HAP-1 (cell line): ENCODE measurements at places on chromosomes 6 and 20.
A peak's percentile ranks its signal among the peaks of the same experiment; 100 is the strongest.

DNA sequence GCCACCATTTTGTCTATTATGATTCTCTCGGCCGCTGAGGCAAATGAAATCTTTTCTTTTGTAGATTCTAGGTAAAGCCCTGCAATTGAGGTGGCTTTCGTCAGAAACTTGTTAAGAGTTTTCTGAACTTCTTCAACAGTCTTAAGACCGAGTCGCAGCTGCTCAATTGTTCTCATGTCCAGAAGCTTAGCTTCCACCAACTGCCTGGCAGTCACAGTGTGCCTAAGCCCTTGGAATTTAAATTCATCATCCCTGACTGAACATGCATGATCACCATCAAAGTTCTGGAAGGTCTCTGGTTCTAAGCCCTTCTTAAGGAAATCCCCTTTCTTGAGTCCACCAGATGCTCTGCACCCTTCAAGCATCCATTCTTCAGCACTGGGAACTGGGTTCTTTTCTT lies 25.7 kb downstream of the DST start:
- no peak for DNase-seq

- no peak for DNase-seq
These were observed 152.4 kb downstream of the BMP2 start for GRCh38 chr20:6919792-6920468.

DNA sequence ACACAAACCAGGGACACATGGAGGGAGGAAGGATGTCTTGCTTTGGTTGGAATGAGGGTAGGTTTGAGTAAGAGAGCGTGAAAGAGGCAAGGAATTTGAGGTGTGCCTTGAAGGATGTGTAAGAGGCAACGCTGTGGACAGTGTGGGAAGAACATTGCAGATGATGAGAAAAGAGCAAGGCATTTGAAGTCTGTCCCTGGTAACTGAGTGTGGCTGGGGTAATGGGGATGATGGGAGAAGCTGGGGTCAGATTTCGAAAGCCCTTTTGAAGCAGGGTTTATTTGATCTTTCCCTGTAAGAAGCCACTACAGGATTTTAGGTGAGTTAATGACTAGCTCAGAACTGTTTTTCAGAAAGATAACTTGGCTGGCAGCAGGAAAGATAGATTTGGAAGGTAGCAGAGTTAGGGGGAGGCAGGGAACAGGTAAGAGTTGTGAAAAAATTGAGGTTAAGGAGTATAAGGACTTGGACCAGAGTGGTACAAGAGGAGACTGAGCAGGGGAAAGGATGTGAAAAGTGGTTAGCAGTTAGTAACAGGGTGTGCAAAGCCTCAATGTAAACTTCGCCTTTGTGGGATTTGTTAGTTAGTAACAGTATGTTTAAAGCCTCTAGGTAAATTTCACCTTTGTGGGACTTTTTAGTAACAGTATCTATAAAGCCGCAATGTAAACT lies 17.7 kb downstream of the UTRN start:
- no peak for DNase-seq

DNA sequence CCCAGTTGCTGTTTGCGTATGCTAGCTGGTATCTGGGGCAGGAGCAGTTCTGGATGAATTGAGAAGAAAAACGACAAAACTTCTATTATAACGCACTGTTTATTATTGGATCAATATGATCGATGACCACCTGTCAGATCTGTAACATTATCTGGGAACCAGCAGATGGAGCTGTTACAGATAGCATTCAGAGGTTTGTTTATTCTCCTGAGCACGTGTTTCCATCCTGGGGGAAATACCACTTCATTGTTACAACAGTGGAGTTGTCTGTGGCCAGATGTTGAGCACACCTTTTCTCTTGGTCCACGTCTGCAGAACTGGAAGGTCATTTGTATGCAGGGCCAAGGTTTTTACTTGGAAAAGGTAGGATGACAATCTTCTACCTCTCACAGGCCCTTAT lies 16.0 kb upstream of the NKX2-2 start:
- no peak for DNase-seq

GRCh38 chr6:18609715-18610114 lies 222.6 kb downstream of the RNF144B start:
- DNase-seq, result no peak

GRCh38 chr6:12298017-12298978 lies 8.1 kb downstream of the EDN1 start:
- DNase-seq, result no peak

DNA sequence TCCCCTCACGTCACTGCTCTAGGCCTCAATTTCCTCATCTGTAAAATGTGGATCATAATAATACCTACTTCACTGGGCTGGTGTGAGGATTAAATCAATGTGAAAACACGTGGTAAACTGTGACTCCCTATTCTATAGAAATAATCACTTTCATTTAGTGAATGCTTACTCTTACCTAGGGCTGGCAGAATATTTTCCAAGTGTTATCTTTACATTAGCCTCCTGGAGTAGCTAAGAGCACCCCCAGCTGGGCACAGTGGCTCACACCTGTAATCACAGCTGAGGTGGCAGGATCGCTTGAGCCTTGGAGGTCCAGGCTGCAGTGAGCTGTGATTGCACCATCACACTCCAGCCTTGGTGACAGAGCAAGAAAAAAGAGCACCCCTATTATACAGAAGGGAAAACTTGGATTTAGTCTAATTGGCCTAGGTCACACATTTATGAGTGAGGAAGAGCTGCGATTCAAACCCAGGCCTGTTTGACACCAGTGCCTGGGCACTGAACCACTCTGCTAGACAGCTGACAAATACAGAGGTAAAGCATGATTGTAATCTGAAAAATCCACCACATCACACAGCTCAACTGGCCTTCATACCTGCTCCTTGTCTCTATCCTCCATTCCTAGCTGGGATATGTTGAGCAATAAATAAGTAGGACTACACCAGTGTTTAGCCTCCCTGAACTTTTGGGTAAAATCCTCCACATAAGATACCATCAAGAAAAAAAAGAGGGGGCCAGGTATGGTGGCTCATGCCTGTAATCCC lies 1.4 kb upstream of the SNTA1 start:
- DNase-seq, result no peak

- DNase-seq, result no peak
These were observed 39.8 kb upstream of the CDH22 start for GRCh38 chr20:46347841-46348803.

GRCh38 chr6:13395272-13396237 lies 67.2 kb upstream of the TBC1D7 start:
- peak; percentile 54 for DNase-seq

GRCh38 chr6:14734052-14734415 lies 511.8 kb upstream of the JARID2 start:
- no peak for DNase-seq

DNA sequence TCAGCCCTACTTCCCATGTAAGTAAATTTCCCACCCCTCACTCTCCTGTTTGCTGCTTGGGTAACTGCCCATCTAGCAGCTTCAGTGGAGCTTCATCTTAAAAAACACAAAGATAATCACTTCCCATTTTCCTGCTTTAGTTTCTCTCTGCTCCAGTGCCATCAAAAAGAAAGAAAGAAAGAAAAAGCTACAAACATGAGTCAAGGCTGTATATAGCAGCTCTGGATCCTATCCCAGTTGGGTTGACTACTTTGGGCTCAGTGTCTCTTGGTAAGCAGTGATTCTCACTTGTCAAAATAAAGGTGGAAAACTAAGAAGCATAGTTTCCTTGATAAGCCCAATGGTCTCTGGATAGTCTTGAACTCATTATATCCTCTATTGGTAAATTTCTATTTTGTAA lies 48.7 kb upstream of the SRPK1 start:
- DNase-seq, result no peak

DNA sequence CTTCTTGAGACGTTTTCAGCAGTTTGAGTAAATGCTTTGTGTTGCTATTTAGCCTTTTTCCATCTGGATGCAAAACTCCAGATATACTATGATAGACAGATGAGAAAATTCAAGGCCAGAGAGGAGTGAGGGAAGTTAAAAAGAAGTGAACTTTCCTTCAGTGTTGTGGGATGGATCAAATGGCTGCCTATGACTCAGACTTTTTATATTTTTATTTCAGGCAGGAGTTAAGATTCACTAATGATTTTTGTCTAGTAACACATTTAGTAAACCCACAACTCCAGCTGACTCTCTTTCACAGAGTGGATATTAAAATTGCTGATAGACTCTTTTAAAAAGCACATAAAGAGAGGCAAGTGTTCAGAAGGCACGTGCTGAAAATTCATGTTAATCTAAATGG lies 23.2 kb upstream of the PTCHD4 start:
- DNase-seq, result no peak

GRCh38 chr6:105077596-105078385 lies 102.0 kb downstream of the POPDC3 start:
- DNase-seq, result peak; percentile 49

DNA sequence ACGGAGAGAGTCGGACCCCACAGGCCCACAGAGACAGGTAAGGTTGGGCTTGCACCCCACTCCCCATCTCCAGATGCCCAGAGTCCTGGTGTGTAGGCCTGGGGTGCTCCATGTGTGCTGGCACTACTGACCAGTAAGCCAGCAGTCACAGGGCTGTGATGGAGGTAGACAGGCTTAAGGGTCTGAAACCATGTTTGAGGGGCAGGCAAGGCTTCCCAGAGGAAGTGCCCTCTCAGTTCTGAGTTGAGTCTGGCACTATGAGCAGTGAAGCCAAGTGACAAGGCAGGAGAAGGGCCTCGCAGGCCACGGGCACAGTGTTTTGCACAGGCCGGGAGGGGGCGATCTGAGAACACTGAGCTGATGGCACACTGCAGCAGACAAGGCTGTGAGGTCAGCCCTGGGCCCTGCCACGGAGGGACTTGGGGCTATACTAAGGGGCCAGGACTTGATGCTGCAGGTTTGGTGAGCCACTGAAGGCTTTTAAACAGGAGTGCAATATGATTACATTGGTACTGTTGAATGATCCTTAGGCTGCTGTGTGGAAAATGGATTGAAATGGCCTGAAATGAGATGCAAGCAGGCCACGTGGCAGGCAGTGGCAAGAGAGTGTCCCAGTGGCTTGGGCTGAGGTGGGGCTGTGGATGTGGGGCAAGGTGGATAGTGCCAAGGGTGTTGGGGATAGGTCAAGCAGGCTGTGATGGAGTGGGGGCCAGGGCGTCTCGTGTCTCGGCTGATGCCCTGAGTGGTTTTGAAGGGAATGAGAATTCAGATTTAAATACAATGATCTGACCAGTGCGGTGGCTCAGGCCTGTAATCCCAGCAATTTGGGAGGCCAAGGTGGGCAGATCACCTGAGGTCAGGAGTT lies 20.3 kb downstream of the TTBK1 start:
- DNase-seq, result peak; percentile 62

- no peak for DNase-seq
These were observed 114.7 kb upstream of the BACH2 start for GRCh38 chr6:90411292-90411781.

- DNase-seq, result no peak
These were observed 25.4 kb downstream of the PTK7 start for GRCh38 chr6:43101497-43101896.

- DNase-seq, result no peak
These were observed 129.5 kb downstream of the FOXC1 start for GRCh38 chr6:1739220-1739619.

GRCh38 chr6:86609549-86610388 lies 327.6 kb upstream of the HTR1E start:
- DNase-seq, result no peak

DNA sequence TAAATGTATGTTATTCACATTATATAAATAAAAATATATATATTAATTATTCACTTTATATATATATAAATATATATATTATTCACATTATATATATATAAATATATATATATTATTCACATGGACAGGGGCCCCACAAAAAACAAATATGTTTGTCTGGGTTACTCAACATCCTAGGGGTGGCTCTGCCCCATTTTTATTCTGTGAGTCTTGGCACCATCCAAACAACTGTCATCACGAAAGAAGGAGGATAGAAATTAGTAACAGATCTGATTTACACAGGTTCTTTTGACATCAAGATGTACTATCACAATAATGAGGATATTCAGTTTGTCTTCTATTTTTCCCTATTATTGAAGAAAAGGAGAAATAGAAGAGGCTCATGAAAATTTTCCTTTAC lies 187.3 kb downstream of the GPX5 start:
- DNase-seq, result no peak

GRCh38 chr20:36217226-36217625 lies 19.1 kb upstream of the AAR2 start:
- DNase-seq, result no peak

DNA sequence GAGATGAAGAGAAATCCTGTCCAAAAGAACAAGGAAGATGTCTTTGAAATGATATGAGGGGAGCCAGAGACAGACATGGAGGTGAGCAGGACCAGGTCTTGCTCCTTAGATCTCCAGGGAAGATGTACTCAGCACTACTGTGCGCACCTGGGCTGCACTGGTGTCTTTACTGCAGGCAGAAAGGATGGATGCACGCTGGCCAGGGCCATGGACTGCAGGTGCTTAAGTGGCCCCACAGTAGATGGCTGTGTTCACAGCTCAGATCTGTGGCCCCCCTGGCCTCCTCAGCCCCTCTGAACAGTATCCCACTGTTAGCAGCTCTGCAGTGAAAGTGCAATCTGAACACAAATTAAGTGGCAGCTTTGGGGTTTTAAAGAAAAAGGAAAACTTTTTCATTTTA lies 343.0 kb downstream of the NRN1 start:
- no peak for DNase-seq
